ENCODE measurements at places on chromosomes 12 and 14.

DNA sequence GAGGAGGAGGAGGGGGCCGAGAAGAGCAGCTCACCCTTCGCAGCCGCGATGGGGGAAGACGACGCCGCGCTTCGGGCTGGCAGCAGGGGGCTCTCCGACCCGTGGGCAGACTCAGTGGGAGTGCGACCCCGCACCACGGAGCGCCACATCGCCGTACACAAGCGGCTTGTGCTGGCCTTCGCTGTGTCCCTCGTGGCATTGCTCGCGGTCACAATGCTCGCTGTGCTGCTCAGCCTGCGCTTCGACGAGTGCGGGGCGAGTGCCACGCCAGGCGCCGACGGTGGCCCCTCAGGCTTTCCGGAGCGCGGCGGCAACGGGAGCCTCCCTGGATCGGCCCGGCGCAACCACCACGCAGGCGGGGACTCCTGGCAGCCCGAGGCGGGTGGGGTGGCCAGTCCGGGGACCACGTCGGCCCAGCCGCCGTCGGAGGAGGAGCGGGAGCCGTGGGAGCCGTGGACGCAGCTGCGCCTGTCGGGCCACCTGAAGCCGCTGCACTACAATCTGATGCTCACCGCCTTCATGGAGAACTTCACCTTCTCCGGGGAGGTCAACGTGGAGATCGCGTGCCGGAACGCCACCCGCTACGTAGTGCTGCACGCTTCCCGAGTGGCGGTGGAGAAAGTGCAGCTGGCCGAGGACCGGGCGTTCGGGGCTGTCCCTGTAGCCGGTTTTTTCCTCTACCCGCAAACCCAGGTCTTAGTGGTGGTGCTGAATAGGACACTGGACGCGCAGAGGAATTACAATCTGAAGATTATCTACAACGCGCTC lies 745 bp downstream of the TRHDE start:
- DNase-seq: no peak

DNA sequence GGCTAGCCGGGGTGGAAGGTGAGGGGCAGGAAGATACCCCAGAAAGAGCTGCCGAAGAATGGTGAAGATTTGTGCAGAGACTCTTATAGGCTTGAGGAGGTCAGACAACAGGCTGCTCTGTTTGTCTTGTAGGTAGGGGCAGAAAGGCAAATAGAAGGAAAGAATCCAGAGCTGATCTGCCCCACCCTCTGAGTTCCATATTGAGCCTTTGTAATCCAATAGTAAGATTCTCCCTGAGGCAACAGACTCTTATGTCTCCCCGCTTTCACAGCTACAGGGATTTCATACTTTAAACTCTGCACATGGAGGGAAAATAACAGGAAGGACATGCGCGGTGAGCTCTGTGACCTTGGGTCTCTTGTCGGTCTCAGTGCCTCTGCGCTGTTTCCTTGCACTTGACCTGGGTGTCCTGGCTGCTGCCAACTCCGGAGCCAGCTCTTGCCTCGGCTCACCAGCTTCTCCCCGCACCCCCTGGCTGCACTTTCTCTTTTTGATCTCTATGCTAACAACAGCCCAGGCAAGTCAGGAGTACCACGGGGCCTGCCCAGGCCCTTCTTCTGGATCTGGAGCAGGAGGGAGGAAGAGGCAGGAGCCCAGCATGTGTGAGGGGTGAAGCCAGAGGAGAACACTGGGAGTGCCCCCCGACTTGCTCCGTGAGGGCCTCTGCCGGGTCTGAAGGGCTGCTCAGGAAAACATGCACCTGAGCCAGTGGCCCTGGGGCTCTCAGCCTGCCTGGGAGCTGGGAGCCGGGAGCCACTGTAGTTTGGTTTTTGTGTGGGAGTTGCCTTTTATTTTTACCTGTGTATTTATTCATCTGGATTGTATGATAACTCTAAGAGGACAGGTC lies 75.8 kb downstream of the PPP1R36 start:
- no peak for DNase-seq

- no peak for DNase-seq
Observed at GRCh38 chr12:99476956-99477355, 170.6 kb upstream of the GARIN6 start.

DNA sequence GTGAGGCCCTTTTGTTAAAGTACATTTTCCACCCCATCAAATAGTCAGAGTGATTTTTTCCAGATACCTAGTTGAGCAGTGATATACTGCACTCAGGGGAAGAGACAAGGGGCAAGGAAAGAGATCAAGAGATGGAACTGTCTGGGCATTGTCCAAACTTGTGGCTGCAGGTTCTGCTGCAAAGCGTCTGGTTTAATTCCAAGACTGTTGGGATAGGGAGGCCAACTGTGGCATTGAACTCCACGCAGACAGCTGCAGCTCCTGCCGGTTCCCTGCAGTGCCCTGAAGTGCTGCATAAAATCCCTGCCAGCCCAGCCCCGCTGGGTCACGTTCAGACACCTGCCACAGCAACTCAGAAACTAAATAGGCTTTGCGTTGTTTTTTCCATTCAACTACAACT lies 30.5 kb downstream of the RPH3A start:
- no peak for DNase-seq

DNA sequence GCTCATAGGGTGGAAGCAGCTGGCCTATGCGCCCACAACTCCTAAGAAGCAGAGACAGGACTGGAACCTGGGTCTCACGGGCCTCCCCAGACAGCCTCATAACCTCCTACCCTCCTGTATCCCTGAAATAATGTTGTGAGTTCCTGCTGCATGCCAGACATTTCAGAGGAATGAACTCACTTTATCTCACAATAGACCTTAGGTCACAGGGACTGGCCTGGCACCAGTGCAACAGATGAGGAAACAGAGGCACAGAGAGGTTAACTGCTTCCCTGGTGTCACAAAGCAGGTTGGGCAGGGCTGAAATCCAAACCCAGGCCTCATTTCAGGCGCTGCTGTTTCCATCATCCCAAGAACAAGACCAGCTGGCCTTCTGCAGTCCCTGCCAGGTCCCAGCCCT lies 5.3 kb downstream of the PHETA1 start:
- DNase-seq: no peak

DNA sequence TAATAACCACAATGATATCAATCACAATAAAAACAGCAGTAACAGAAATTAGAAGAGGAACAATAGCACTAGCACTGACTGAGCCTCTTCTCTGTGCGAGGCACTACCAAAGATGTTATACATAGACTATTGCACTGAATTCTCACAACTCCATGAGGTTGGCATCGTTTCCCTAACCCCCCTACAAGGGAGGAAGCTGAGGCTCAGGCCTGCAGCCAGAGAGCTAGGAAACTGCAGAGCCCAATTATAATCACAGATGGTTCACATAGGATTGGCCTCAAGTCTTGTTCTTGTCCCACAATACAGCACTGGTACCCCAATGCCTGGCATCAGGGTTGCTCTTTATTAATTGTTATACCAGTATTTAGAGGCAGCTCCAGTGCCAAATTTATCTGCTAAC lies 278.0 kb downstream of the CEP128 start:
- DNase-seq: no peak

DNA sequence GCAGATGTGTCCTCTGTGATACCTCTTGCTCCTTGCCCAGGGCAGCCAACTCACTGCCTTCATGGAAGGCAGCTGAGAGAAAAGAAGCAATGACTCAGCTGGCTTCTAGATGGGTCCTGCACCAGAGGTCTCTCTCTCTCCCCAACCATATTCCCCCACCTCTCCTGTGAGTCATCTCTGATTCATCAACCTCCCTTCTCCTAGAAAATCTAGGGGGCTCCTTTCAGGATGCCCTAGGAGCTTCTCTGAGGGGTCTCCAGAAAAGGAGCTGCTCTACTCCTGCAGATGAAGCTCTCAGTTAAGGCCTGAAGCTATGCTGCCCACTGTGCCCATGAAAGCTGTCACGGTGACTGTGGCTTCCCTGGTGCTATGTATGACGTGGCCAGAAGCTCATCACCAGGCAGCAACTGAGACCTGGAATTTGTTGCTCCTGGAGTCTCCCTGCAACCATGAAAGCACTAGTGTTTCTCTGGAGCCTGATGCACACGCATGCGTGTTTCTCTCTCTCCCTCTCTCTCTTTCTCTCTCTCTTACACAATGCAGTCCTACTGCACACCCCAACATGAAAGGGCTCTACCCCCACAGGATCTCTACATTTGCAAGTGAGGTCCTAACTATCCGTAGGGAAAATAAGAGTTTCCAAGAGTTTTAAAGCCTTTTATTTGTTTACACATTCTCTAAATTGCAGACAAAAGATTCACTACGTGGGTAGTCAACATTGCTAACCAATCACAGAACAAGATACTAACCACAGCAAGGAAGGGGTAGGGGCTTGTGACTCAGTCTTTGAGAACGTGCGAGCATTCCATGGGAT lies 285.3 kb downstream of the DPF3 start:
- peak; percentile 10 for DNase-seq

DNA sequence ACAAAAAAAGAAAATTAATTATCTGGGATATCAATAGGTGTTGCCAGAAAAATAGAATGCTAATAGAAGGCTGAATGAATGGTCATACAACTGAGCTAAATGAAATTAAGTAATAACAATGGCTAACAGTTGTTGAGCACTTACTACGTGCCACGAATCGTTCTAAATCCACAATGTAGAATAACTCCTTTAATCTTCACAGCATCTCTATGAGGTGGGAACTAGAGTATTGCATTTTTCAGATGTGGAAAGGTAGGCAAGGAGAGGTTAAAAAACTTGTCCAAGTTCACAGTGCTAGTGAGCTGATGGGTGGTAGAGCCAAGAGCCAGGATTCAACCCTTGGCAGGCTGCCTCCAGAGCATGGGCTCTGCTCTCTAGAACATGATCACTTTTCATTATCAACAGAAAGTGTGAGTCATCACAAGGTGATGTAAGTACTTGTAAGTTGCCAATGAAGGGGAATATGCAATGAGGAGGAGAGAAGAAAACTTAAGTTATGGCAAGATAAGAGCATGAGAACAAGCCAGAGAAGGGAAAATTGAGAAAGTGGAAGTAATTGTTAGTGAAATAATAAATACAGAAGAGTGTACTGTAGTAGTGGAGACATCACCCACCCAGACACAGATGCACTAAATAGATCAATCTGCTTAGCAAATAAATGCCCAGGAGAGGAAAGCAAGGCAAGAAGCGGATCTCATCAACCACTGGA lies 122.1 kb downstream of the PRKD1 start:
- no peak for DNase-seq

GRCh38 chr14:94571950-94572349 lies 9.3 kb upstream of the SERPINA5 start:
- no peak for DNase-seq

- no peak for DNase-seq
Observed at GRCh38 chr14:39681782-39682399, 249.7 kb upstream of the FBXO33 start.

- DNase-seq: no peak
Observed at GRCh38 chr12:132028111-132028510, 78.4 kb downstream of the EP400 start.

- no peak for DNase-seq
Observed at GRCh38 chr14:105486163-105486973, at the start of gene CRIP1. Gene CRIP1, plus strand, starts transcription at chr14:105486886. Its CDS starts 374 bp downstream, at chr14:105487260.

GRCh38 chr14:60616461-60616959 lies 32.8 kb downstream of the SIX1 start:
- DNase-seq: no peak

GRCh38 chr12:61009192-61009591 lies 1251.0 kb upstream of the USP15 start:
- DNase-seq: no peak

DNA sequence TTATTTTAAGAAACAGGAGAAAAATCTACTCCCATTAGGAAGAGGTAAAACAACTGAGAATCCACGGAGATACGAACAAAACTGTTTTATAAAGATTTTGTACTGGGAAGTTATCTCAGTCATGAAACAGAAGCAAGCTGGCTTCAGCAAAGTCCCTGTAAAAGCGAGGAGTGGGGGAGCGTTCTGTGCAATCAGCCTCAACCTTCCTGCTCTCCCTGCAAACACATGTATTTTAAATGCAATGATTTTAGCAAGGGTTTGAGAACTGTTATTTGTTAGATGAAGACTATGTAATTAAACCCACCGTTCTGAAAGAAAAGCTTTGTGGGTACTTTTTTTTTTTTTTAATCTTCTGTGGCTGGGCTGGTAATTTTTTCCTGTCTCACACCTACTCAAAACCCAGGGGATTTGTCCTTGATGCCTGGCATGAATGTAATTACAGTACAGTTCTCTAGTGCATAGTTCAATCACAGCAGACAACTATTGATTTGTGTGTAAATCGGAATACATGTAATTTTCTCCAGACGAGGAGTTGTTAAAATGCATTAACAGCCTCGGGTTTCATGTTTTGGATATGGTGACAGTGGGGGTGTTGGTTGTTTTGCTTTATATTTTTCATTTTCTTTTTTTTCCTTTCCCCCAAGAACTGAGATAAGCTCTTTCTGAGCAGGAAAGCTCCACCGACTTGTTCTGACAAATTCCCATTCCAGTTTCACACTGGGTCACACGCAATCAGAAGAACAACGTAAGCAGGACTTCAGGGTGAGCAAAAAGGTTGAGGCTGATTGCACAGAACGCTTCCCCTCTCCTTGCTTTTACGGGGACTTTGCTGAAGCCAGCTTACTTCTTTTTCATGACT lies 153.6 kb downstream of the PHLDA1 start:
- no peak for DNase-seq

DNA sequence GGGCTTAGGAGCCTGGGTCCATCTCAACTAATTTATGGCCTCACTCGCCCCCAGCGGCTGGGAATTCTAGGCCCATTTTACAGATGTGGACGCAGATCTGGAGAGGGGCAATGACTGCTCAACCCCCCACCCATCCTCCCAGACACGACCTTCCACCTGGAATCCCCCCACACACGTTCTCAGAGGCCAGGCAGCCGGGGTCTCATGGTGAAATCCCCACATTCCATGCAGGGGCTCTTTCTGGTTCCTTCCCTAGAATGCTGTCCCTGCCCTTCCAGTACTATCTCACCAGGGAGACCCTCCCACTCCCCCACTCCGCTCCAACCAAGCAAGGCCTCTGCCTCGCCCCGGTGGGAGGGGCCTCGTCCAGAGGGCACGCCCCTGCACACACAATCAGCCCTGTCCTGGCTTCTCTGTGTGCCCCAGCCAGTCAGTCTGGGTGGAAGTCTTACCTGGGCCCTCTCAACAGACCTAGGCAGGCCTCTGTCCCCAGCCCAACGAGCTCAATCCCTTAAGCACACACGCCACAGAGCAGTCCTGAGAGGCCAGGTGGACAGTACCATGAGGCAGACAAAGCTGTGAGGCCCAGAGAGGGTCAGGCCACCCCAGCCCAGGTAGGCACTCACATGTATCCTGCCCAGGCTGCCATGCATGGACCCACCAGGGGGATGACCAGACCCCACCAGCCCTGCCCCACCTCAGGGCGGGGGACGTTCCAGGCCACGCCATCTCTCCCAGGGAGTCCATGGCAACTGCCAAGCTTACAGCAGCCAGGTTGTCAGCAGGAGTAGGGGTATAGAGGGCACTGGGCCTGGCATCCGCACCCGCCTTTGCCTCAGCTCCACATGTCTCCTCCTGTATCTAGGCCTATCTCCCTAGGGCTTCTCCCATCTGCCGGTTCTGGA lies 1.3 kb upstream of the ANKRD9 start:
- DNase-seq: peak; percentile 63

DNA sequence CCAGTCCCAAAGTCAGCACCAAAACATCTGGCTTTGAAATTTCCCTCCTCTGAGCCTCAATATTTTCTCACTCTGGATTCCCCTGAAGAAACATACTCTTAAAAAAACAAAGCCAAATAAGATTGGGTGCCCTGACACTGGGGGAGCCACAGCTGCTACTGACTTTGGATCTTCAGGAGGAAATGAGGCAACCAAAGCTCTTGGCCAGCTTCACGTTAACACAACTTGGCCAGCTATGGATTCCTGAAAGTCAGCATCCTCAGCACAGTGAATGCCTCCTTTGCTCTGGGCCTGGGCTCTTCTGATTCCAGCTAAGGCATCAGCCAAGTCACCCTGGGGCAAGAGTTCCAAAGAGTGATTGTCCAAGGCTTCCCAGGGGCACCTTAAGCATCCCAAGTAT lies 254.8 kb downstream of the ANO2 start:
- no peak for DNase-seq
